ENCODE measurements at places on chromosomes 6 and 20.

GRCh38 chr6:72939004-72939403, 286.3 kb downstream of the KHDC1L start:
- no peak for DNase-seq

GRCh38 chr20:23550227-23550626, 18.1 kb downstream of the CST9L start:
- DNase-seq, result no peak

DNA sequence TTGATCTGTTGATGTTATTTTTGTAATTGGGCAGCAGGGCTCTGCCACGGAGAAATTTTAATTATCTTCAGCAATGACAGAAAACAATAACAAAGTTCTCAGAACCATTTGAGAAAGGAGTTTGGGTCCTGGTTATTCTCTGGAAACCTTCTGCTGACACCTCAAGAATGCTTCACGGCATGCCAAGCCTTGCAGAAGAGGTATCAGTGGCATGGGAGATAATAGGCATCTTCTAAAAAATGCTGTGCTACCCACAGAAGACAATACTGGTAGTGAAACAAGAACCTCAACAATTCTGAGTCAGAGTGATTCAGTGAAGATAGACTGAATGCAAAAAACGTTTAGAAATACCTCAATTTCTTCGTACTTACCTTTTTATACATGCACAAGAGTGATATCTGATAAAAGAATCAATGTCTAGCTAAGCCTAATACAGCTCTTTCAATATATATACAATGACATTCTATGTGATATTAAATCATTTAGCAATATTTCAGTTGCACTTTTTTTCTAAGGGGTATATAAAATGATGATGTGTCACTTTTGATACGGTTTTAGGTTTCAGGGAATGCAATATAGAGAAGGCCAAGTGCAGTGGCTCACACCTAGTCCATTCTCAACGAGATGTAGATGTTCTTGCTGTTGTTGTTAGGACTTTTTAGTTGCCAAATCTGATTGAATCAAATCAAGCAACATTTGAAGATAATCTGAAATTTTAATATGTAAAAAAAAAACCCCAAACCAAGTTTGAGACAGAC, 110.4 kb upstream of the COL21A1 start:
- no peak for DNase-seq

DNA sequence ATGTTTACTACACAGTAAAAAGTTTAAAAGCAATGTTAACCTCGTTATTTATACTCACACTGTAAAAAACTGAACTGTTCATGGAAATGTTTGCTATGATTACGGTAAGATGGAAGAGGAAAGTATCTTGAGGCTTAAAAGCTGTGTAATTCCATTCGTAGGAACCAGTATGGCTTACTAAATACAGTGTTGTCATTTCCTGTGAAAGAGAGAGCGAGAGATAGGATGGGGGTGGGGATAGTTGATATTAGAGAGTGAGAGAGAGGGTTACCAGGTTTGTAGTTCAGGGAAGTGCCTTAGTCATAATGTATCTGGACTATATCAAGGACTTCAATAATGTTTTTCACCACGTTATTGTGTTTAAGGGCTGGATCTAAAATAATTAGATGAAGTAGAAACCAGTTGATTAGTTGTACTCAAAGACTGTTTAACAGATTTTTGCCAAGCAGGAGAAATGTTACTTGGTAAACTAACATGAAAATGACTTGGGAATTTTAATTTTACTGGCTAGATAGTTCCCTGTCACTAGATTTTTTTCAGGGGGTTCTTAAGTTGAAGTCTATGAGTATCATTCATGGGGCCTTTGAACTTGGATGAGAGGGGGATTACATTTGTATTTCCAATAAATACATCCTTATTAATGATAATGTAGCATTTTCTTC, 30.4 kb downstream of the AFDN start:
- DNase-seq, result no peak

- DNase-seq, result no peak
Measured at GRCh38 chr6:154319231-154319858, 37.3 kb downstream of the IPCEF1 start.

DNA sequence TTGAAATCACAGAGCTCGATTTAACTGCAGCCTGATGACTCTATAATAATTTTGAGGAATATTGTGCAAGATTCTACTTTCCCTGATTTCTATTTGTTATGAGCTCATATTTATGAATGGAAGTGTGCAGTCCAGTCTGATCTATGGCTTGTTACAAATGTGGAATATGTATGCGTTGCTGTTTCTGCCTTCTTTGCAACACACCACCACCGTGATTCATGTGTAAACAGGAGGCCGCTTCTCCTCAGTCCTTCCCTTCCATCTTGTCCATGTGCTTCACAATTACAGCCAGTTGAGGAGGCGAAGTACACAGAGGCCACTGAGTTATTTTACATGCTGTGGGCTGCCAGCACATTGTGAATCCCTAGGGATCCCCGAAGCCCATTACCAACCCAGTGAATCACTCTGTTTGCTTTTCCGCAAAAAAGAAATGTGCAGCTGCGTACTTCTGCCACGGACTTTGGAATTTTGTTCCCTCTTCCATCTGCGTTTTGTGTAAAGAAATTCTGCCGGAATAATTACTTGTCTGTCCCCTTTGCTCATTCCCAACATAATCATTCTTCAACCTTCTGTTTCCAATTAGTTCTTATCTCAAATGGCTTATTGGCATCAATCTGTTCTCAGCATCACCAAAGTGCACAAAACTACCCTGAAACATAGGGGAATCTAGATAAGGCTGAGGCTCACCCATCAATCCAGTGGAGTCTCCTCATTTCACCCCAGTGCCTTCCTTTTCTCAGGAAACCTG, 551.6 kb upstream of the CITED2 start:
- no peak for DNase-seq

DNA sequence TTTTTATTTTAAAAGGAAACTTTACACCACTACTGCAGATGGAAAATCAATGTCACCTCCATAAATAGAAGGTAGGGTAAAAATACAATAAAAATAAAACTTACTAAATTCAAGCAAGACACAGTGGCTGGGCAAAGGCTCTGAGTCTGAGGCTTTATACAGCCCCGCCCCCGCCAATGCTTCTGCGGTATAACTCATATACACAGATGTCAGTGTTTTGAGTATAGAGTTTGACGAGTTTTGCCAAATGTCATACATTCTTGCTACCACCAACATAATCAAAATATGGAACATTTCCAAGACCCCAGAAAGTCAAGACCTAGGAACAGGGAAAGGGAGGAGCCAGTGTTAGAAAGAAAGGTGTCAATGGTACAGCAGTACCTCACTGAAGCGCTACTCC, 12.8 kb downstream of the NFATC2 start:
- peak; percentile 39 for DNase-seq

DNA sequence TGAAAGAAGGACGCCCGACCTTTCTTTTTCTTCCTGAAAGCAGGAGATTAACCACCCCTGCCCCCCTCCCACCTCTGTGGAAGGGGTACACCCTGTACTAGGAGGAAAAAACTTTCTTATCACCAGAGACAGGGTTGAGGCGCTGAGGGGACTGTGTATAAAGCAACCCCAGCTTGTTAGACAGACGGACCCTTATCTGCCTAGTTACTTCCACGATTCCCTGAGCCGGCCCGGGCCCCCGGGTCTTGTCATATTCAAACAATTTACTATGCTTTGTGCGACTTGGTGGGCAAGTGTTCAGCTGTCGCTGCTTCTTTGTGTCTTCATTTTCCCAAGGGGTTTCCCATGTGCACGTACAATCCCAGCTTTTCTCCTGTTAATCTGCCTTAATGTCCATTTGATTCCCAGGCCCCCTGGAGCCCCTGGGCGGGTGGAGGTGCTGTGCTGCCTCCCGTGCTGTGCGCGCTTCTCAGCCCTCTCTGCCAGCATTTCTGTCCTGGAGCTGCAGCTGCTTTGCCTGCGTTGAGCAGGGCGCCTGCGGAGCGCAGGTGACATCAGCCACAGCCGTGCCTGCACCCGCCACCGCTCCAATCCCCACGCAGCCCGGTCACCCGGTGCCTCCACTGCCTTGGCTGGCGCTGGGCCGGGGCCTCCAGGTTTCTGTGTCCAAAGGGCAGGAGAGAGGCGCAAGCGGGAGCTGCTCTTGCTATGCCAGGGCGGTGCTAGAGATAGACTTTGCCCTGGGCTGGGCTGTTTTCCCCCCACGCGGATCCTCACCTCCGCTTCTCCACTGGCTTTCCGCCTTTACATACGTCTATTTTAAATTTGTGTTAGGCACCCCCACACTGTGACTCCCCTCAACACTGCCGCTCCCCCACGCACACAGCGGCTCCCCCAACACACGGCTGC, 96.2 kb downstream of the TTLL2 start:
- no peak for DNase-seq

DNA sequence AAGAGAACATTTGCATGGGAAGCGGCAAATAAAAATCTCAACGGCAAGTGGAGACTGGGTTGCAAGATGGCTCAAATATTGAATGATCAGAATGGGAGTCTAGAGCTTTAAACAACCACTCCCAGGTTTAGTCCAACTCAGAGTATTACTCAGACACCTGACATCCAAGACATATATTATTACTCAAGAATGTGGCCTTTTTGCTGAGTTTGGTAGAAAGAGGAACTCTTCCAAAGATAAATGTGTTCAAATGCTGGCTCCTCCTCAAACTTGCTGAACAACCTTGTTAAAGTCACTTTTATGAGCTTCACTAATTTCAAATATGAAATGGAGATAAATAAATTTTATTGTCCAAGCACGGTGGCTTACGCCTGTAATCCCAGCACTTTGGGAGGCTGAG, 77.8 kb downstream of the ESR1 start:
- no peak for DNase-seq

- no peak for DNase-seq
Measured at GRCh38 chr6:124996411-124996810, 34.2 kb downstream of the RNF217 start.

DNA sequence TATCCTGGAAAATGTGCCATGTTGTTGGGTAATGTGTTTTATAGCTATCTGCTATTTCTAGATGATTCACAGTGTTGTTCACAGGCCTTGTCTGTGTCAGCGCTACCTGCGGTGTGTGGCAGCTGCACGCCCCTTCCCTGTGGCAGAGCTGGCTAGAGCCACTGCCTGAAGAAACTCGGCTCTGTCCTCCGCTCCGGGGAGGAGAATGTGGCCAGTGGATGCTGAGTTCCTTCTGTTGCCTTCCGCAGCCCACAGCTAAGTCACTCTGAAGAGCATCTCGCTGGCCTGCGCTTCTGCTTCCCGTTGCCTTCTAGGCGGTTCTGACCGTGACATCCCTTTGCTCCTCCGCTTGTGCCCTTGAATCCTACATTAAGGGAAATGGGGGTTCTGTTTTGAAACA, 135.1 kb downstream of the PLG start:
- no peak for DNase-seq

DNA sequence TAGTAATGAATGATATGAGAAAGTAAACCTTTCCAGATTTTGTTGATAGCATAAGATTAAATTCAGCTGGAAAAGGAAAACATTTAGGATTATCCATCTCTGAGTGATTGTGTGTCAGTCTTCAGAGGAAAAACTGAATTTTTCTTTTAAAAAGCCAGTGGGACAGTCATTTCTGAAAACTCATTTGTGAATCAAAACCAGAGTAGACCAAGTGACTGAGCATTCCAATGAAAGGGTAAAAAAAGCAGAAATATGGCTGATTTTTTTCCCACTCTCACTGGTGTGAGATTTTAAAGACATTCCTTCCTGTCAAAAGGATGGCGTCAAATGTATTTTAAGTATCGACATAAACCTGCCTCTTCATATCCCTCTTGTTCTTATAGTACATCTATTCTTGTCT, 214.0 kb downstream of the GMPR start:
- DNase-seq, result no peak

GRCh38 chr20:58550275-58551059, 35.3 kb upstream of the APCDD1L start:
- DNase-seq, result no peak

DNA sequence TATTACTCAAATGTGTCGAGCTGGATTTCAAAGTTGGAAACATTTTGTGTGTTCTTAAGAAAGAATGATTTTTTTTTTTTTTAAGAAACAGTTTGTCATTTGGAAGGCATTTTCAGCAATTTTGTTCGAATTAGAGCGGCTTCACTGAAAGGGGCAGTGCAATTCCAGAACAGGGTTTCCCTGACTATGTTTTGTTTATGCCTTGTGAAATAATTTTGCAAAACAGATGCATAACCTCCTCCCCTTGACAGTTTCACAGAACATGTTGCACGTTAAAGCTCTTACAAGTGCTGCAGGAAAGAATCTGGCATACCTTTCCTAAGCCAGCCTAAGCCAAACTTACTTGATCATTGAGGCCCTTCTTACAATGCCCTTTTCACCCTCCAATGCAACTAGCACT, 216.0 kb upstream of the SSTR4 start:
- DNase-seq, result no peak

DNA sequence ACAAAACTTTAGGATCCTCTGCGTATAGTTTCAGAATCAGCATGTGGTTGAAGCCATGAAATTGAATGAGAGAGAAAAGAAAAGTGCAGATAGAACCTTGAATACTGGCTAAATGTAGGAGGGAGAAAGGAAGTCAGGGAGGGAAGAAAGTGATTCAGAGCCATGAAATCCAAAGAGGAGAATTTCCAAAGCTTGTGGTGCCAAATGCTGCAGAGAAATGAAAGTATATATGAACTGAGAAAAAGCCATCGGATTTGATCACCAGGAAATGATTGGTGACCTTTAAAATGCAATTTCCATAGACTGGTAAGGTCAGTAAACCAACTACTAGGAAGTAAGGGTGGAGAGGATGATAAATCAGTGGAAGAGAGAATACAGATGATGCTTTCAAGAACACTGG, 142.3 kb downstream of the TFAP2A start:
- no peak for DNase-seq

- DNase-seq, result peak; percentile 82
Measured at GRCh38 chr20:2840138-2840966, at the start of the genes PCED1A and VPS16. PCED1A (minus strand) TSS chr20:2840655; CDS start chr20:2839912, 743 bp downstream. VPS16 (plus strand) TSS chr20:2840745; CDS start chr20:2840775, 30 bp downstream.

DNA sequence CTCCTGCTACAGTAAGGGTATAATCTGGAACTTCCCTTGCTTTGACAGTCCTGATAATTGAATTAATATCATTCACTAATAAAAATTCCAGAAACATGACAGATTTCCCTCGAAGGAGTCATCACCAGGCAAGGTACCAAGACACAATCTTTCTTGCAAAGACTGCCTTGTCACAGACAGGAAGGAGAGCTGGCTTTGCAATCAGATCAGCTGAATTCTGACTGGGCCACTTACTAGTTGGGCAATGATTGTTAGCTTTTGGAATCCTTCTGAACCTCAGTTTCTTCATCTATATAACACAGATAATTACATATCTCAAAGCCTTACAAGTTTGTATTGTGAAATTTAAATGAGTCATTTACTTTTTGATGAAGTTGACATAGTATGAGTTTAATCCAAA, 344.2 kb downstream of the RFPL4B start:
- DNase-seq, result no peak

DNA sequence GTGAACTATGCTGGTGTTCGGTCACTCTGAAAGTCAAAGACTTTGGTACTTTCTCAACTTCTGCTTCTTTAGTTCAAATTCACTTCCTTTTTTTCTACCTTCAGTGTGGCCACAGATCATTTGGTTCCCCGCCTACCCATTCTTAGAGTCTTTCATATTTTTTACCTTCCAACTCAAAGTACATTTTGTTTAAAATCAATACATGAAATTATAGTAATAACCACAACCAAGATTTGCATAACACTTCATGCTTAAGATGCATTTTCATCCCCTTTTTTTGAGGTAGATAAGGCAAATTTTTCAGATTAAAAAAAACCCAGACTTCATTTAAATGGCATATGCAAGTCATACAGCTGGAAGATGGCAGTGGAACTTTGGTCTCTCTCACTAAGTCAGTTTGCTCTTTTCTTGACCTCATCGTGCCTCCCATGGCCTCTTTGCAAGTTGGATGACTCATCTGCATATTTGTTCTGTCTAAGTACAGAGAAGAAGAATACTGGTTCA, 11.9 kb upstream of the CNR1 start:
- no peak for DNase-seq

Data from activated CD4-positive, alpha-beta T cell treated with anti-CD3 and anti-CD28 coated beads for 1 hour (primary cell).